ENCODE measurements at places on chromosomes 2 and 18.
A peak's percentile ranks its signal among the peaks of the same experiment; 100 is the strongest.

GRCh38 chr18:63120620-63121019 lies 198.9 kb downstream of the BCL2 start:
- no peak for DNase-seq

GRCh38 chr2:56250153-56250729 lies 66.5 kb downstream of the CCDC85A start:
- no peak for DNase-seq

DNA sequence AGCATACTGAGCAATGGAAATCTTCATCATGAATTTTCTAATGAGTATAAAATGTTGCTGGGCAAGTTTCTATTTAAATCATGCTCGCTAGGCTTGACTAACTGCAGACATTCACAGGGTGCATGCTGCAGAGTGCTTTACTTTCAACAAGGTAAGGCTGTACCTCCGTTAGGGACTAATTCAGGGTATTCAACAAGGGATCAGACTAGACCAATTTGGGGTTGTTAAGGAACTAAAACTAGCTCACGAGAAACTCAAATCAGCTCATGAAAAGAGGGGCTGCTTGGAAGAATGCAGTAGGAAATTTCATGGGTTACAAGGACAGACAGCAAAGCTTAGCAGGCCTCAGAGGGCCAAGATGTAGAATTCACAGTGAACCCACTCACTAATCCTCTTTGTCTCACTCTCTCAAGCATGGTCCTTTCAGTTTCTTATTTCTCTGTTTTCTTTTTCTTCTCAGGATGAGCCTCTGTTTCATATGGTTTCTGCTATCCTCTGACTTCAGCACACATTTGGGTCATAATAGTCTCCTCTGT lies 2.2 kb downstream of the MYO3B start:
- DNase-seq, result no peak

DNA sequence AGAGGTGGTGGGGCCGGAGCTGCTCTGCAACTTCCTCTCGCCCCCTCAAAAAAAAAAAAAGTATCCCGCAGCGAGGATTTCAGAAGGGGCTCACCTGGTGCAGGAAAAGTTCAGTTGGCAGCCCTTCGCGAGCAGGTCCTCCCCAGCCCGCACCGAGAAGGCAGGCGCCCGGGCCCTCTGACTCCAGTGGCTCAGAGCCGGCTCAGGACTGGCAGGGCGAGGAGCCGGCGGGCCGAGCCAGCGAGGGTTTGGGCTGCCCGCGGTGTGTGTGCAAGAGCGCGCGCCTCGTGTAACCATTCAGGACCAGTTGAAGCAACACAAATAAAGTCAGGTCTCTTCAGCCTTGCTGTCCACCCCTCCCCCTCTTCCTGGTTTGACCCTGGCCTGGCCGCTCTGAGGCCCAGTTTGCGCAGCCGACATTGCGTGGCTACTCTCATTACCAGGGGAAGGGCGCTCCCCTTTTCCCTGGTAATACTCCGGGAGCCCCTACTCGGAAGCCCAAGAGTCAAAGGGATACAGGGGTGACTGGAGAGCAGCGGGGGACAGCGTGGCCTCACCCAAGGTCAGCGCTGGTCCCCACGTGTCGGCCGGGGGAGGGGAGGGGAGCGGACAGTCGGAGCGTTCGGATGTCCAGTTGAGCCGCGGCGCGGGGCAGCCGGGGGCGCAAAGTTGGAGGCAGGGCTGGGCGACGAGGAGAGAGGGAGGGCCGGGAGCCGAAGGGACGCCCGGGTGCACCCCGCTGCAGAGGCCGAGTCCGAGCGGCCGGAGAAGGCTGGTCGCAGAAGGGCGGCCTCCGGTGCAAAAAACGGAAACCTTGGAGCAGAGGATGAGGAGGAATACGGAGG lies 12.3 kb downstream of the EN1 start:
- no peak for DNase-seq

DNA sequence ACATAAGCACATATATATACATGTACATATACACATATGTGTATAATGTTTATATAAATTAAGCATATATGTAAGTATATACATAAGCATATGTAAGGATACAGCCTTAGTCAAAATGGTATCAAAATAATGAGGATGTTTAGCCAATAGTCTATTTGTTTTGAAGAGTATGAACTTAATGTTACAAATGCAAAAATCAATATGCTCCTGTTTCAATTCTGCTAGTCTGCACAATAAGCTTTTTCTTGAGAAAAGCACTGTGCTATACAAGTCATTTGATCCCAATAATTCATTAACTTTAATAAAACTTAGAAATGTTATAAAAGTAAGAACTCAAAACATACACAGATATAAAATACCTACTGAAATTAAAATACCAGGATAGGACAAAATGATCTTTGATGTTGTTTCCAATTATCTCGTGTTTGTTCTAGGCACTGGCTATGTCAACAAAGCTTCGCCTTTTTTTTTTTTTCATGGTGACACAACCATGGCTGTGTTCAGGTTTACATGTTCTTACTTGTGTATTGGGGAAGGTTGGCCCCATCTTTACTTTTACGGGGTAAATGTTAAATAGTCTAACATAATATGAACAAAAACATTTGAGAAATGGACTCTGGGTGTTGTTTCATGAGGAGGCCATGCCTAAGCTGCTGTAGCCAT lies 271.1 kb upstream of the CDH19 start:
- DNase-seq, result no peak

- DNase-seq, result no peak
Measured at GRCh38 chr2:84782717-84783442, 98.0 kb downstream of the TRABD2A start.

GRCh38 chr2:191539068-191539467 lies 138.9 kb upstream of the NABP1 start:
- peak; percentile 41 for DNase-seq

- DNase-seq, result no peak
Measured at GRCh38 chr2:46198164-46198883, 98.9 kb upstream of the EPAS1 start.

- DNase-seq, result no peak
Measured at GRCh38 chr2:2324565-2325101, 6.4 kb downstream of the MYT1L start.

DNA sequence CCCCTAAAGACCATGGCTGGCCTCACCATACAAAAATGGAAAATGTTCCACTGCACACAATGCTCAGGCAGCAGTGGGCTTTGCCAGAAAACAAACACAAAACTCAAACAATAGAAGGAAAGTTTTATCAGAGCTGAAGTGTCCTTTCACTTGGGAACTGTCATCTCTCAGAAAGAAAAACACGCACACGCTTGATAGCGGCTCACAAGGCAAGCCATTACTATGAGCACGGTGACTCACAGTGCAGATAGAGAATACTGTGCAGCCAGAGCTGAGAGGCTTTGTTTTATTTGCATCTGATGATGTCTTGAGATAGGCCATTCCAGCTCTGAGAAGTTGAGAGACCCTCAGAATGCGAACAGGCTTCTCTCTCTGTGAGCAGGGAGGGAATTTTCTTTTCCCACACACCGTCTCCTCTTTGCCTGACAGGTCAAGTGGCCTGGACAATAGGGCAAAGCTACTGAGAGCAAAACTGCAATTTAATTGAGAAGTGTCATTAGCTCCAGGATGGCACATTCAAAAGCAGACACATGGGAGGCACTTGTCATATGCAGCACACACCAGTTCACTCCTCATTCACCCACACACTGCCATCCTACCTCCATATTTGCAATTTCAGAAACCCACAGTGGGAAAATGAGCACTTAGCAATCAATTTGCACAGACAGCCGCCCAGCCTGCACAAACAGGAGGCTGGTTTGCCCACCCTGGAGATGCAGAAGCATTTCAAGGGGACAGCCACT lies 236.6 kb downstream of the SS18 start:
- no peak for DNase-seq

DNA sequence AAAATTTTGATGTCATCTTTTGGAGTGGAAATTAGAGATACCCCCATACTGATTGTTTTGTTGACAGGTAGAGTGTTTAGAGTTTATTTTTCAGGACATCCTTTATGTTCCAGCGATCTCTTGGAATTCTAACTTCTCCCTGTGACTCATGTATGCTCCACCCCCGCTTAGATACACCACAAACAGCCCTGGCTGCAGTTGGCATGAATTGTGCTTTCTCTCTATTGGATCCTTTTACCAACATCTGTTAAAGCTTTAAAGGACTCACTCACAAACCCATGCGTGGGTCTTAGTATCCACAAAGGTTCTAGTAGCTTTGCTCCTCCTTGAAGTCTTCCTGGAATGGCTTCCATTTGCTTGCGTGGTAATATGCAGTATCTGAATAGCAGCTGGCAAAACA lies 409.5 kb upstream of the POU3F3 start:
- DNase-seq, result no peak

GRCh38 chr18:23380001-23380550 lies 73.0 kb upstream of the RIOK3 start:
- no peak for DNase-seq

DNA sequence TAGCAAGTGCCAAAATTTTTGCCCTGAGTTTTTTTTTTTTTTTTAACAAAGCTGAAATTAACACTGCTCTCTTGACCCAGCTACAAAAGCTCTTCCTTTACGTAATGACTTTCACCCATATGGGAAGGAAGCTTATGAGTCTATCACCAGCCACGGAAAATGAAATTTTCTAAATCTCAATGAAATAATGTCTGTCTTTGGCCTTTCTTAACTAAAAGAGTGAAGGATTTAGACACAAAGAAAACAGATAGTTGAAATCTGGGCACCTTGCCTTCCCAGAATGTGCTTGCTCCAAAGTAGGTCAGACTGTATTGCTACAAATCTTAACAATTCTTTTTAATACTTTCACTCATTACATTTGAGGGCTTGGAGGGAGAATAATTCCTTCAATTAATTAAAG lies 180.8 kb upstream of the MGAT5 start:
- DNase-seq, result no peak

DNA sequence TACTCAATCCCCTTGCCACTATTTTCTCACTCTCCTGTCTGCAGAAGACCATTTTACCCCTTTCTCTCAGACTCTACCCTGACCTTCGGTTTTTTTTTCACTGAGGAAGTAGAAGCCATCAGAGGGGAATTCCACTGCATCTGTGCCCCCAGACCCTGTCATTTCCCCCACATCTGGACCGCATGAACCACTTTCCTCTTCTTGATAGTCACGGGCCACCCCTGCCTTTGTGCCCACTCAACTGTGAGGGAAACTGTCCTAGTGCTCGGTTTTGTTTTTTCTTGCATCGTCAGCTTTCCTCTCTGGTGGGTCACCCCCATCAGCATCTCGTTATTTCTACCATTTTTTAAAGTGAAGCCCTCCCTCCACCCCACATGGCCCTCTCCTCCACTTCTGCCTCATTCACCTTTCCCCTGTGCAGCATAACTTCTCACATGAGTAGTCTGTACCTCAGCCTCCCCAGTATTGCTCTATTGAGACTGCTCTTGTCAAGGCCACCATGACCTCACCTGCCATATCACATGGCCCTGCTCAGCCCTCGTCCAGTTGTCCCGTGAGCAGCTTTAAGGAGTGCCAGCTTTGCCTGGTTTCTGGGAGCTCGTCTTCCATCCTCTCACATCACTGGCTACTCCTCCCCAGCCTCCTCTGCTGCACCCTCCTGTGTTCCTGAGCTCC lies 32.4 kb downstream of the TMEM87B start:
- DNase-seq, result no peak

- no peak for DNase-seq
Measured at GRCh38 chr2:133608291-133608690, 40.0 kb upstream of the NCKAP5 start.

DNA sequence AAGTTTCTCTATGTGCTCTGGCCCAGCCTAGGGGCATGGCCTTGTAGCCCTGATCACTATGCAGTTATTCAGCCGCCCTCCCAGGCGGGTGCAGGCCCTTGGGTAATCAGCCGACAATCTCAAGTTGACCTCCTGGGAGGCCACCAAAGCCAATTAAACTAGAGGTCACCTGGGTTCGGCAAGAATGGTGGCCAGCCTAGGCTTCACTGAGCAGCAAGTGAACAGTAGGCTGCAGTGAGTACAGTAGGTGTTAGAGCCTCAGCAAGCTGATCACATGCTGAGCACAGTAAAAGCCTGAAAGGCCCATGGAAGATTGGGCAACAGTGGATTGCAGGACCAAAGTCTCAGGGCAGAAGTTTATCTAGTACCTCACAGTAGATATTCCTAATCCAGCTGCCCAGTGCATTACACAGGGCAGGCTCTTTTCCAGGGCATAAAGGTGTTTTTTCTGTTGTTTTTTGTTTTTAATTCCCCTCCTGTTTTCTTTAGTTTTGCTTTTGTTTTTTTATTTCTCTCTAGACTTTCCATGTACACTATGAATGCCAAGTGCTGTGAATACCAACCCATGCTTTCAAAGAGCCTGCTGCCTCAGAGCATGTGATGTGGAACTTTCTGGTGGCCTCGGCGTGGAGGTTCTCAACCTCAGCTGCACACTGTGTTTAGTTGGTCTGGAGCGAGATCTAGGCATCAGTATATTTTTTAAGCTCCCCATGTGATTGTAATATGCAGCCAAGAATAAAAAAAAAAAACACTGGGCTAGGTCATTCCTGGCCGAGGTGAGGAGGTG lies 55.9 kb upstream of the ATL2 start:
- DNase-seq, result peak; percentile 19

DNA sequence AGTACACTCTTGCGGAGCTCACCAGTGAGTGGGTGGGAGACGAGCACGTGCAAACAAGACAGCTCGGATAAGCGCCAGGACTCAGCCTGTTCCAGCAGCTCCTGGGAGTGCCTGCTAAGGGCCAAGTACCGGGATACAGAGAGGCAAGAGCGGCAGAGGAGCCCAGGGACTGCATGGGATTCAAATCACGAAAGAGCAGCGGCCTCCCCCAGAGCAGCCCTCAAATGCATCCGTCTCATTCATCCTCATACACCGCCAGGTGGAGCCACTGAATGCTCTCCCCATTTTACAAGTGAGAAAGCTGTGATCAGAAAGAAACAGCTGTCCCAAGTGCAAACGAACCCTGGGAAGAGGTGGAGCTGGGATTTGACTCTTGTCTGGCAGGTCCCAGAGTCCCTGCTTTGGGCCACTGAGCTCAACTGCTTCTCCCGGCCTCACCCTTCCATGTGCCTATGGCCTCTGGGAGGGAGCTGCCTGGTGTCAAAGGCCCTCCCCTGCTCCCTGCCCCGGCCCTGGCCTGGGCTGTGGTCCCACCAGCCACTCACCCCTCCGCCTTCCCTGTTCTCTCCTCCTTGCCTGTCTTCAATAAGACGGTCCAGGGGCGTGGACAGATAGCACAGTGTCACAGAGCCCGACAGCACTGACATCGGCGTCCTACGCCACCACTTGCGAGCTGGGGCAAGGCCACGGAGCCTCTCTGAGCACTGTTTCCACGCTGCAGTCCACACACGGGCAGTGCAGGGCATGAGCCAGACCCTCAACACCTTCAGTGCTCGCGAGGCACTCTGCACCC lies 72.8 kb upstream of the TAF1B start:
- DNase-seq, result peak; percentile 77

Measured in WTC11 (cell line).